ENCODE measurements at places on chromosomes 2 and 18. TPM values are rescaled to one million over a fixed set of nuclear protein-coding genes. Genes with fewer than 3 reads are reported as not detected.

GRCh38 chr2:238690511-238690910 is 157.4 kb upstream of the TWIST2 start:
- no peak overlapping the region for H3K4me3 ChIP-seq
- H3K27ac ChIP-seq, result no peak overlapping the region
- no peaks in the 10 kb centered on the region for H3K4me1 ChIP-seq

DNA sequence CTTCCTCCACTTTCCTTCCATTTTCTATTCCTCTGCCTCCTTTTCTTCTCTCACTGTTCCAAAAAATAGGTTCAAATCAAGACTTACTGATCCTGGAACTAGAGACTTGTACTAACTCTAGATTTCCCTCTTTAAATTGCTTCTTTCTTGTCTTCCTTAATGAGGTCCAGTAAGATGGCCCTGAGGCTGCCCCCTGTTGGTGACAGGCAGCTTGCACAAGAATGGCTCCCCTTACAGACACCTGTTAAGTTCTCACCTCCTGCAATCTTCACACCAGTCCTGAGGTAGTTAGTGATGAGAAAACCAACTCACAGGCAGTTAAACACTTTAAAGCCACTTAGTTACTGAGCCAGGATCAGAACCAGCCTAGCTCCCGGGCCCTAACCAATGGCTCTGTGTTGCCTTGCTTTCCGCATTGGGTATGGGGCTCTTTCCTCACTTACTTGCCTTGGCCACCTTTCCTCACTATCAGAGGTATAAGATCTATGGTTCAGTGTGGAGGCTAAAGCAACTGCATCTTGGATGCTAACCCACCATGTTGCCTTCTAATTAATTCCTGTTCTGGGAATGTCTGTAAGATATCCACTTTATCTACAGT is 130.6 kb downstream of the AKAIN1 start:
- no peaks in the 10 kb centered on the region for H3K36me3 ChIP-seq
- no peaks in the 10 kb centered on the region for H3K27me3 ChIP-seq
- H3K27ac ChIP-seq, result no peak overlapping the region
- H3K4me1 ChIP-seq, result no peaks in the 10 kb centered on the region

- H3K4me1 ChIP-seq, result peaks cover 37% of the 10 kb centered on the region
- no peaks in the 10 kb centered on the region for H3K36me3 ChIP-seq
Measured at GRCh38 chr18:67672155-67672554, 155.6 kb upstream of the DSEL start.

GRCh38 chr2:196963043-196963442 is 36.5 kb upstream of the PGAP1 start:
- no peaks in the 10 kb centered on the region for H3K36me3 ChIP-seq
- no peak for DNase-seq
- H3K27ac ChIP-seq, result no peak overlapping the region
- no peak overlapping the region for H3K4me3 ChIP-seq
- no peaks in the 10 kb centered on the region for H3K27me3 ChIP-seq
- peaks cover 15% of the 10 kb centered on the region for H3K4me1 ChIP-seq

The DTNA gene
- 6.2 TPM for total RNA-seq

Measured in osteocyte (in vitro differentiated cells).